ENCODE measurements at places on chromosomes 13 and 19.

GRCh38 chr13:70022646-70023045 lies 85.0 kb upstream of the ATXN8OS start:
- no peak for DNase-seq

- DNase-seq: no peak
Observed at GRCh38 chr13:101230271-101230890, 185.9 kb downstream of the NALCN start.

- no peak for DNase-seq
Observed at GRCh38 chr19:39554701-39555311, 14.8 kb upstream of the EID2 start.

- DNase-seq: no peak
Observed at GRCh38 chr19:48752496-48753365, at the start of gene FUT1. Gene FUT1, minus strand, starts transcription at chr19:48752641. Its CDS starts 1,360 bp downstream, at chr19:48751281.

DNA sequence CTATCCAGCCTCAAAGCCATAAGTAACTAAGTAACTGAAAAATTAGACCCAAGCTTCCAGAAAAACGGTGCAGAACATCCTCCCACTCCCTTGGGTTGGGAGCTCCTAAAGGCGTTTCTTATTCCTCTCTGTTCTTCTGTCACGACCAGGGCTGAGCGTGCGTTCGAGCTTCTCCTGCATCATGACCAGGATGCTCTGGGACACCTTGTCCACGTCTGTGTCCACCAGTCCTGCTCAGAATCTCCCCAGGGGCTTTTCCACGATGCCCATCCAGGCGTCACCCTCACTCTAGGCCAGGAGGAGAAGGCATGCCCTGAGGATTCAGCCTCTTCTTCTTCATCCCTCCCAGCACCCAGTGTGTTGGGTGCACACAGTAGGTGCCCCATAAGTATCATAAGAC lies 37.8 kb upstream of the GAS6 start:
- no peak for DNase-seq

GRCh38 chr13:22505489-22505888 lies 675.3 kb upstream of the SGCG start:
- no peak for DNase-seq

GRCh38 chr13:114211446-114212157 lies 23.1 kb upstream of the CDC16 start:
- DNase-seq: no peak

GRCh38 chr19:36573020-36573894 lies at the start of gene ZNF529:
Gene ZNF529, minus strand, starts transcription at chr19:36573292. Its CDS starts 946 bp downstream, at chr19:36572346.
- peak; percentile 69 for DNase-seq

DNA sequence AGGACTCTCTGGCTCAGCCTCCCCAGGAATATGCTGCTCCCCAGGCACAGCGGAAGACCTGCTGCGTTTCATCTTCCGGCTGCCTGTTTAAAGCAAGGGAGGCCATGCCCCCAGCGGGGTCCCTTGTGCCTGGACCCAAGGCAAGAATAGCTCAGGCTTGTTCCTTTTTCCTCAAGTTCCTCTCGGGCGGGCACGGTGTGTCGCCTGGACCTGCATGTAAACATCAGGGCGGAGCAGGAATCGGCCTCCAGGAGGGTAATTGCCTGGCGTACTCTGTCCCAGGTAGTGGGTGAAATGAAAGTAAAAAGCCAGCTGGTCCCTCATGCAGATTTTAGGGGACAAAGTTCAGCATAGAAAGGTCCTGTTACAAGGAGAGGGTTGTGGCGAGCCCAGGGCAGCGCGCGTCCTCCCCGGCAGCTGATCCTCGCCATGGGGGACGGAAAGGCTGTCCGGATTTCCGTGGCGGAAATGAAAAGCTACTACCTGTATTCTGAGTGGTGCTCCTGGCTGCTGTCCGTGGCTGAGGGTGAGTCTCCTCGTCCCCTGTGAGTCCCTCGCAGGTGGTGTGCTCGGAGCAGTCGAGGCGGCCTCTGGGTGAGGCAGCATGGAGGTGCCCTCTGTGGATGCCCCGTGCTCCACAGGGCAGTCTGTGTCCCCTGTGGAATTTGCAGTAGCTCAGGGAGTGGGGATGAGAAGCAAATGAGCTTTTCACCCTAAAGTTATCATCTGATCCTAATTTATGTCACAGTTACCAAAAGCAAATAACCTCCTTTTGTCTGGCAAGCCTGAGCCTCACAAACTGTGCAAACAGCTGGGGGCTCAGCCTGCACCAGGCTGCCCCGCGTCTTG lies 16.2 kb downstream of the MCF2L start:
- DNase-seq: no peak
